ENCODE measurements at places on chromosomes 6 and 20.

DNA sequence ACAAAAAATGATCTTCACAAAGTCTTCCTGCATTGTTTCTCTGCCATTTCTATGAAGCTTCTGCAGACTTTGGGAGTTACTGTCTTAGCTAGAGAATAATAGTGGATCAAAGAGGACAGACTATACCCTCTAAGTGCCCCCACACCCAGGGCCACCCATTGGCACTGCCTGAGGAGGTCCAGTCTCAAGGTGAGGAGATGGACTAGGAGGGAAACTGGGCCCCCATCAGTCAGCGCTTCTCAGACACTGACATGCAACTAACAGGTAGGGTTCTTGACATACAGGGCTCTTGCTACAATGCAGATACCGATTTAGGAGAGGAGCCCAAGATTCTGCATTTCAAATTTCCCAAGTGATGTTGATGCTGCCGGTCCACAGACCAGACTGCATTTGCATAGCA is 24.3 kb downstream of the PCNA start:
- no peak for DNase-seq

DNA sequence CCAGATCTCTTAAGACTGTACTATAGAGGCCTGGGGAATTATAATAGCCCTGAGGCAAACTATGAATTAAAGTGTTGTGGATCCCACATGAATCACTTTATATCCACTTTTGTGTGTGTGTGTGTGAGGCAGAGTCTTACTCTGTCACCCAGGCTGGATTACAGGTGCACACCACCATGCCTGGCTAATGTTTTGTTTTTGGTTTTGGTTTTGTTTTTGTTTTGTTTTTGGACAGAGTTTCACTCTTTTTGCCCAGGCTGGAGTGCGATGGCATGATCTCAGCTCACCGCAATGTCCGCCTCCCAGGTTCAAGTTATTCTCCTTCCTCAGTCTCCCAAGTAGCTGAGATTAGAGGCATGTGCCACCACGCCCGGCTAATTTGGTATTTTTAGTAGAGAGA is 32.2 kb upstream of the MICB start:
- DNase-seq: no peak

- DNase-seq: no peak
These were observed 397.4 kb downstream of the MAFB start for GRCh38 chr20:40291493-40292135.

DNA sequence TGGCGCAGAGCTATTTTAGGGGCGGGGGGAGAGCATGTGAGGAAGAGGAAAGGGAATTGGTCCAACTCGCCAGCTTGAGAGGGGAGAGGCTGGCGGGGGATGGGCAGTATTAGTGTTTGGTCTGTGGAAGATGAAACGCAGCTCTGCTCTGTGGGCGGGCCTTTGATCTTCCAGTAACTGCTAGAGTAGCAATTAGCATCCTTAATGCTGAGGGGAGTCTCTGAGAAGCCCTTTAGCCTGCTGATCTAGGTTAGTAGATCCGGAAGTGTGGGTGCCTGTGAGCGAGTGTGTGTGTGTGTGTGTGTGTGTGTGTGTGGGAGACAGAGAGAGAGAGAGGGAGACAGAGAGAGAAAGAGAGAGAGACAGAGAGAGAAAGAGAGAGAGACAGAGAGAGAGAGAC is 117.2 kb upstream of the BACH2 start:
- peak; percentile 79 for DNase-seq
